Kidney epithelial cell (primary cell): ENCODE measurements at places on chromosomes 2 and 18. TPM values are rescaled to one million over a fixed set of nuclear protein-coding genes. Genes with fewer than 3 reads are reported as not detected.

- no peak for DNase-seq
Observed at GRCh38 chr18:24488824-24489493, 28.5 kb downstream of the HRH4 start.

DNA sequence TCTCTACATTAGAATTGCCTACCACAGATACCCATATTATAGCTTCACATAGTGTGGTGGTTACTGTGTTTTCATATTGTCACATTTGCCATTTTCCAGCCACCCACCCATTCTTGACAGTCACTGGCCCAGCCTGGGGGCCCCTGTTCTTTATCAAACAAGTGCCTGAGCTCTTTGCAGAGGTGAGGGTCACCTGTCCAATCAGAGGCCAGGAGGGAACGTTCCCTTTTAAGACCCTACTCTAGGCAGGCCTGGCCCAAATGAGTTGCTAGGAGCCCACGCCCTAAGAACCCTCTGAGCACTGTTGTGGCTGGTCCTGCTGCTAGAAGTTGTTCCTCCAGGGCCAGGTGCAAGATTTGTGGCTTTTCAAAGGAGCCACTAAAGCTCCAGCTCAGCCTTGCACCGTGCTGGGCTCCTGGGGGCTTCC, 5.2 kb downstream of the IL37 start:
- no peak for DNase-seq

- no peak for DNase-seq
Observed at GRCh38 chr2:194103941-194104659, 1552.9 kb upstream of the SLC39A10 start.

DNA sequence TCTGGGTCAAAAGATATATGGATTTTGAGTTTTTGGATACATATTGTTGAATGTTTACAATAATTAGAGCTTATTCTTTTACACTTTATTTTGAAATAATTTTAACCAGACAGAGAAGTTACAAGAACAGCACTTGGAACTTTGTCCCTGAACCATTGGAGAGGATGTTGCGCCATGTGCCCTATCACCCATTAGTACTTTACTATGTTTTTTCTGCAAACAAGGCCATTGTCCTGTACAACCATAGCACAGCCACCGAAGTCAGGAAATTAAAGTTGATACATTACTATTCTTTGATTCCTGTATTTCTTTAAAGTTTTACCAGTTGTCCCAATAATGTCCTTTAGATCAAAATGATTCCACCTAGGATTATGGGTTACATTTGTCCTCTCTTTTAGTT, 188.8 kb downstream of the ACKR3 start:
- no peak for DNase-seq

- no peak for DNase-seq
Observed at GRCh38 chr2:42920446-42921146, 128.2 kb upstream of the HAAO start.

- DNase-seq, result no peak
Observed at GRCh38 chr2:184524551-184525382, 73.6 kb upstream of the ZNF804A start.

- no peak for DNase-seq
Observed at GRCh38 chr2:25053041-25053440, 11.2 kb downstream of the EFR3B start.

DNA sequence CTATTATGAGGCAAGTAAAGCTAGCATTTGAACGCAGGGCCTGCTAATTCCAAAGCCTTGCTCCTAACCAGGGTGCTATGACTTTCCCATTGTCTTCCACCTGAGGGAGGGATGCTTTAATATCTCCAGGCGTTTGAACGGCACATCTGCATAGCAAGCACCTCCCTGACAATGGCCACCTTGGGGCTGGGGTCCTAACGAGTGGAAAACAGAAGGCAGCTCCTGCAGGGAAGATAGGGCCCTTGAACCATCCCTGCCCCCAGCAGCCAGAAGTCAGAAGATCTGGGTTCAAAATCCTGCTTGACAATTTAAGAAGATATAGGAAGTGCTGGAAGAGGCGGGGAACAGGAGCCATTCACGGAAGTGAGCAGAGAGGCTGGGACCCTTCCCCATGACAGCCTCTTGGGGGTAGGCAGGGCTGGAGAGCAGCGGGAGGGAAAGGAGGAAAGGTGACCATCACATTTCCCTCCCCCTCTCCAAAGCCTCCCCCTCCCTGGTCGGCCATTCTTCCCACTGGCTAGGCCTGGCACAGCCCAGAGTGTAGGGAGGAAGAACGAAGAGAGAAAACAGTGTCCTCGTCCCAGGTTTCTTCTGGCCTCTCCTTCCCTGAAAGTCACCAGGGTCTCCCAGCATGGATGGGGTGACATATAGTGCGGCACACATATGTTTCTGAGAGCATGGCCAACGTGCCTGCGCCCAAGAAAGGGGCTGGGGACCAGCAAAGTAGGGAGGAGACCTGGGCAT, 73.5 kb downstream of the EMX1 start:
- DNase-seq, result no peak

- no peak for DNase-seq
Observed at GRCh38 chr2:74719066-74719465, 65.0 kb downstream of the SEMA4F start.

DNA sequence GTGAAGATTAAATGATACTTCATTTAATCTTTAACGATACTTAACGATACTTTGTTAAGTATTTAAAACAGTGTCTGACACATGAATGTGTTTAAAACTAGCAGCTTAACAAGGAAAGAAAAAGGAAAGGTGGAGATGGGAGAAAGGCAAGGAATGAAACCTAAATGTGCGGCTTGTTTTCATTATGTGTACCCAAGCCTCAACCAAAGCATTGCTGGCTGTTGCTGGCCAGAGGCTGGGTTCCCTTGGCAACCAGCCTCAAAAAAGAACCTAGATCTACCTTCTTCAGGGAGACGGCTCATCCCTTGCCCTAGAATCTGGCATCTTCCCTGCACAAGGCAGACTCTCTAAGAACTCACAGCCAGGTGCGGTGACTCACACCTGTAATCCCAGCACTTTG, 13.8 kb upstream of the PCBP1 start:
- no peak for DNase-seq

DNA sequence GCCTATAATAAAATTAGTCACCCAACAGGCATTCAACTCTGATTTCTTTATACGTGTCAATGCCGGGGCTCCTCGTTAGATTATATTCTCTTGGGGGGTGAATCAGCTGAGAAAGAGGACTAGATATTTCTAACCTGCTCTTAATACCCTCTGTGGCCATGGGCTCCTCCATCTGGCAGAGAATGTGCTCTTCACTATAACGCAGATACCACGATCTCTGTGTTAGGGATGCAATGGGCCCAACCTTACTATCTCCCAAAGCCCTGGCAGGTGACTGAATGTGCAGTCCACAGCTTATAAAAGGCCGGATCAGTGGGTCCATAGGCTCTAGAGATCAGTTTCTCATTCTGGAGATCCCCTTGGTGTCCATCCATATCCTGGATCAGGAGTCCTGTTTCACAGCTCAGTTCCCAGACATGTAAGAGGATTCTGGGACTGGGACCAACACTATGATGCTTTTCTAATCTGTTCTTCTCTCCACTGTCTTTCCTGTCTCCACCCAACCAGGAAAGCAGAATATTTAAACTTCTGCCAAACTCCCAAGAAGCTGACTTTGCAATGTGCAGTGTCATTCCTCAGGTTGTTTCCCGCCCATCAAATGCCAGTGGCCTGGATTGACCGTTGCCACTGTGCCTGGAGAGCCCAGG, 71.4 kb upstream of the CELF4 start:
- DNase-seq, result no peak

GRCh38 chr18:61896757-61897156, 4.0 kb upstream of the RNF152 start:
- no peak for DNase-seq

- no peak for DNase-seq
Observed at GRCh38 chr2:24122366-24123194, 554 bp downstream of the PFN4 start.

GCG gene
- not detected in 2 replicates for total RNA-seq

MC5R gene
- not detected in 2 replicates for total RNA-seq

MOGAT1 gene
- total RNA-seq, result not detected in 2 replicates

EMILIN2 gene
- total RNA-seq, result 27.0 and 41.6 TPM in 2 replicates

CXCR2 gene
- total RNA-seq, result not detected in 2 replicates

CNDP1 gene
- total RNA-seq, result not detected in 2 replicates

LOXHD1 gene
- total RNA-seq, result 0.08 and 0.14 TPM in 2 replicates
